ENCODE measurements at places on chromosomes 5 and 9.

DNA sequence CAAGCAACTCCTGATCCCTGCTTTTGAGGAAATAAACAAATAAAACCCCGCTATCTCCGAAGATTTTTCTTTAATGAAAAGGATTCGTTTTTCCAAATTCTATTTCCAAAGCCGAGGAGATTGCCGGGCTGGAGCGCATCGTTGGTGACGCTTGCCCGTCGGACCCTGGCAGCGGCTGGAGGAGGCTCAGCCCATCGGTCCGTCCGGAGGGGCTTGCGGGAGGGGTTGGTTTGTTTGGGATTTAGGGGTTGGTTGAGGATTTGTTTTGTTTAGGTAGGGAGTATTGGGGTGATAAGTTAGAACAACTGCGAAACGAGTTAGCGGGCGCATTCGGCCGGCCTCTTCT is 20.8 kb downstream of the URM1 start:
- DNase-seq = no peak

- DNase-seq = no peak
These were observed 724 bp downstream of the PRRC2B start for GRCh38 chr9:131394464-131395156.

DNA sequence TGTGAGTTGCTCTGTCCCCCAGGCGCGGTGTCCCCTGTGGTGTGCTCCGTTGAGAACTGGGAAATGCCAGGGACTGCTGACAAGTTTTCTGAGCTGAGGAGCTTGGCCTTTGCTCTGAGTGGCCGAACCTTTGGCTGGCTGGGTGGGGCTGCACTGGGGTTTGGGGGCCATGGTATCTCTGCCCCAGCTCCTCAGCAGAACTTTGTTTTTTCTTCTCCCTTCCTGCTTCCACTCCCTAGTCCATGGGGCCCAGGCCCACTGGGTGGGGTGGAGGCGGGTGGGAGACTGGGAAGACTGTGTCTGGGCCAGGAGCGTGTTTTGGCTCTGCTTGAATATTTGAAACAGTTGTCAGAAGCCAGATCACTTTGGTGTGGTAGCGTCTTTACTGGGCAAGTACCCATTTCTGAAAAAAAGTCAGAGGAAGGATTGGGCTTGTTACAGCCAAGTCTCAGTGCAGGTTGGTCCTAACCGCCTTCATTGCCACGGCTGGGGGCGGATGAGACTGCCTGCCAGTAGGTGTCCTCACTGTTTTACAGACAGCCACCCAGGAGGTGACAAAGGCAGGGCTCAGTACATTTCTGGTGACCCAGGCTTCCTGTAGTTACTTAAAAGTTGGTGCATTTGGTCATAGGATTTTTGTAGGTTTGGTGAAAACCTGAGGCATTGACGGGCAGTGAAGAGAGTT is 92.7 kb downstream of the DAB2IP start:
- peak; percentile 47 for DNase-seq

GRCh38 chr9:33350310-33350709 is 52.1 kb downstream of the AQP7 start:
- DNase-seq = peak; percentile 97

DNA sequence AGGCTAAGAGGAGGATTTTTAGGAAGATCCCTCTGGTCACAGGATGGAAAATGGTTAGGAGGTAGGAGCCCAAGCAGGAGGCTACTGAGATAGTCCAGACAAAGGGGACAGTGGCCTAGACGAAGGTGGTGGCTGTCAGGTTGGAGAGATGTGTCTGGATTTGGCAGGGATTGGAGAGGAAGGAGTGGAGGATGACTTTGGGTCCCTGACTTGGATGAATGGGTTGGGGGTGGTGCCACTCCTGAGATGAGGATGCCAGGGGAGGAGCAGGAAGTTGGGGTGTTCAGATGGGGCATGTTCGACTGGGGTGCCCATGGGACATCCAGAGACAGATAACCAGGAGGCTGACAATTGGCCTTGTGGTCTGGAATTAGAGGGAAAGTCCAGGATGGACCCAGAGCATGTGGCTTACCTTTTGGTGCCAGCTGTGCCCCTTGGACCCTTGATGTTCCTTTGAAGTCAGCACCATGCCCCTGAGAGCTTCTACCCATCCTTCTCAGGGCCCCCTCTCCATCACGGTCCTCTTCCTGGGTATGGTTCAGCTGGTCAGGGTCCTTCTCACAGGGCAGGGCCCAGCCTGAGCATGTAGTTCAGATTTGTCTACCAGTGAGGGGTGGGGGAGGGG is 15.1 kb upstream of the IGFBPL1 start:
- no peak for DNase-seq

All from renal cortical epithelial cell (primary cell).